ENCODE measurements at places on chromosomes 7 and 10.
A peak's percentile ranks its signal among the peaks of the same experiment; 100 is the strongest.

DNA sequence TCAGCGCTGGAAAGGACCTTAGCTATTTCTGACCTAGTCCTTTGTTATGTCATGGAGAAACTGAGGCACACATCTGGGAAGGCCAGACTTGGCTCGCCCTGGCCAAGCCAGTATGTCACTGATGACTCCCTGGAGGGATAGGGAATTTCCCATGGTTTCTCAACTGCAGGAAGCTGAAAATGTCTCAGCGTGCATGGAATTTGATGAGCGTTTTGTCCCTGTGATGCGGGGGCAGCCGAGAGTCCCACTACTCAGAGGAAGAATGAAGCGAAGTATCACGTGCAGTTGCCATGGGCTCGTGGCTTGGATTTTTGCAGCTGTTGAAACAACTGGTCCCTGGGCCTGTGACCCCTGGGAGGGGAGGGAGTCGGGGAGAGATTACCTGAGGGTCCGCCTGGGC is 44.8 kb downstream of the CLIP2 start:
- no peak for DNase-seq

GRCh38 chr10:31789555-31789954 is 139.1 kb downstream of the ARHGAP12 start:
- no peak for DNase-seq

GRCh38 chr7:141302617-141303016 is 228.8 kb downstream of the TMEM178B start:
- no peak for DNase-seq

DNA sequence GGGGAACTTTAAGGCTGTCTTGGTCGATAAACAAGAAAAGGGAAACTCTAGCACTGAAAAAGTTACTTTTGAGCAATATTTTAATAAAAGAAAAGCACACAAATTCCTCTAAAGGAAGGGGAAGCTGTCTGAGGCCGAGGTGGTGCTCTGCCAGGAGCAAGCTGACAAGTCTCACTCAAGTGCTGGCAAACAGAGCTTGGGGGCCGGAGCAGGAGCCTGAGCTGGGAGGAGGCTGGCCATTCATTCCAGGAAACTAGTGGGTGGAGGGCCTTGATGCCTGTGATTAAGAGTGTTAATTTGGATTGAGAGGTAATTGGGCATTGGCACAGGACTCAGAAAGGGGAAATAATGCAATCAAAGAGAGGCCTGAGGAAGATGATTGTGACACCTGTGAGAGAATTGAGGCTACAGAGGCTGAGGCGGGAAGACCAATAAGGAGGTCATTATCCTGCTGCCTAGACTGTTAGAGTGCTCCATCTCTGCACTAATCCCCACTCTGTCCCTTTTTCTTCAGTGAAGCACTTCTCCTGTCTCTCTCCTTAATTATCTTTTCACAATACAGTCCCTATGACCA is 154.9 kb upstream of the COL1A2 start:
- no peak for DNase-seq

- no peak for DNase-seq
Measured at GRCh38 chr10:127278001-127278400, 81.6 kb upstream of the INSYN2A start.

DNA sequence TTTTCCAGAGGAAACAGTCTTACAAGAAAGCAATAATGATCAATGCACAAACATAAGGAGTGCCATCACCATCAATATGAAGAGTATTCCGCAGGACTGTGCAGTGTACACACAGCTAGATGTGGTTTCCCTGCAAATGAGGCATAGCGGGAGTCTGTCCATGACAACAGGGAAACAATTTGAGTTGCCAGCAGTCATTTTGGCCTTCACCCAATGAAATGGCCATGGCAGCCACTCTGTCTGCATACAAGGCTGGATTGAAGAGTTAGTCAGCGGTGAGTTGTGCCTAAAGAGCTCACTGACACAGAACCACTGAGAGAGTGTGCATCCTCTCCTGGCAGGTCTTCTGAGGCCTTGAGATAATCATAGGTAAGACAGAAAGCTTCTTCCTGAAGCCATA is 303.3 kb downstream of the IPMK start:
- no peak for DNase-seq

- DNase-seq, result no peak
Measured at GRCh38 chr10:4396401-4397283, 429.4 kb upstream of the AKR1E2 start.

DNA sequence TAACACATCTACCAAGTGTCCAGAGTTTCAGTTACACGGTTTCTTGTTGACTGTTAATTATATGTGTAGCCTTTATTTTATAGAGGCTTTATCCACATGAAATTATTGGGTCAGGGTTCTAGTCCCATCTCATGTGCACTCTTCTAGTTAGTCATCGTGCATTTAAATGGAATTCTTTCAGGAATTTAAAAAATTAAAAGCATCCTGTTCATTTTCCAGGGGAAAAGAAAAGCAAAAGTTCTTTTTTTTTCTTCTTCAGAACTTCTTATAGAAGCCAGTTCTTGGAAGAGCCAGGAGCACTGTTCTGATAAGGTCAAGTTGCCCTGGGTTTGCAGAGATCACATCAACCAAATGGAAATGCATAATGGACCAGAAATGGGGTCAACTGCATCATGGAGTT is 324.7 kb downstream of the INHBA start:
- DNase-seq, result no peak

DNA sequence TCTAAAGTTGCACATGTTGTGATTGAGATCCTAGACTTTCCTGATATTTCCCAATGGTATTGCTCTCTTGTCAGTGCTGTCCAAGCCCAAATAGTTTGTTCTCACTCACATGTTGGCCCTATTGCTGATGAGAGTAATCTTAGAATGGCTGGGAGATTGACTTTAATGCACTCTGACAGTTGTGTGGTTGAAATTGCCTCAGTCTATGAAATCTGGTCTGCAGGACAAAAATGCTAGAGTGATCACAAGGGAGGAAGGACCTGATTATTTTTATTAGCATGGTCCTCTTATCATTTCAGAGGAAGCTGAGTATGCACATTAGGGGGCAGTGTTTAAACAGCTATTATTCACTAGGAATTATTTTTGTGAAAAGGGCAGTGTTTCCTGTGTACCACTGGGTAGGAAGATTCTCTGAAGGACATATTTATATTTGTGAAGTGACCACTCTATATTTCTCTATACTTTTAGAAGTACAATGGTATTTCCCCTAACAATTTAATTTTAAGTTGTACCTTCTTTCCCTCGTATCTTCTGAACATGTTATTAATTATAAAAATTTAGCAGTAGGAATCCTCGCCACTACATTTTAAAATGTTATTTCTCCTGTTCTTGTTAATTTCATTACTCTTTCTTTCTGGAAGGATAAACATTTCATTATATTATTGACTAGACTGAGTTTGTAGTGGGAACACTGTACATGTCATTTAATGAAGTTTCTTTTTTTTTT is 64.4 kb downstream of the SUGCT start:
- DNase-seq, result no peak

- DNase-seq, result no peak
Measured at GRCh38 chr7:129122078-129122750, 22.3 kb upstream of the TSPAN33 start.

GRCh38 chr7:128940494-128941322 is 3.0 kb downstream of the IRF5 start:
- DNase-seq, result no peak

GRCh38 chr7:133529861-133530260 is 277.0 kb downstream of the EXOC4 start:
- no peak for DNase-seq

- peak; percentile 25 for DNase-seq
Measured at GRCh38 chr7:64463636-64464375, 99.1 kb downstream of the ZNF680 start.

DNA sequence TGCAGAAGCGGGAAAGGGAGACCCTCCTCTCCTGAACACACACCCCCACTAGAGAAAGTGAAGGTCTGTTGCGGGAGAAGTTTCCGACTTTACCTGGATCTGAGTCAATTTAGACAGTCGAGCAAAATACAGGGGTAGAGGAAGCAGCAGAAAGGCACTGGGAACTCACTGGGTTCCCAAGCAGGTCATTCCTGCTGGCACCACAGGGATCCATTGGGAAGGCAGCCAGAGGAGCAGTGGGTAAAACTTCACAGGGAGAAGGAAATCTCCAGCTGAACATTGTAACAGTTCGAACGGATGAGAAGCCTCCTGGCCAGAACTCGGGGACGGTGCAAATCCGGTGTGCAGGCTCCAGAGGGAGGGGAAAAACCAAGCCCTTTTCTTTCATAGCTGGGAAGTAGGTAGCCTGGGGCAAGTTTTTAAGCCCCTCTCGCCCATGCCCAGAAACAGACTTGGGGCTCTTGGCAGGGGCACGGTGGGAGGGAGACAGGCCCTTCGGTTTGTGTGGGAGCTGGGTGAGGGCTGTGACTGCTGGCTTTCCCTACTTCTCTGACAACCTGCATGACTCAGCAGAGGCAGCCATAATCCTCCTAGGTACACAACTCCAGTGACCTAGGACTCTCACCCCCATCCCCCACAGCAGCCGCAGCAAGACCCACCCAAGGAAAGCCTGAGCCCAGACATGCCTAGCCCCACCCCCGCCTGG is 51.9 kb downstream of the DDC start:
- DNase-seq, result no peak

- no peak for DNase-seq
Measured at GRCh38 chr7:137283153-137283552, 60.4 kb downstream of the PTN start.

DNA sequence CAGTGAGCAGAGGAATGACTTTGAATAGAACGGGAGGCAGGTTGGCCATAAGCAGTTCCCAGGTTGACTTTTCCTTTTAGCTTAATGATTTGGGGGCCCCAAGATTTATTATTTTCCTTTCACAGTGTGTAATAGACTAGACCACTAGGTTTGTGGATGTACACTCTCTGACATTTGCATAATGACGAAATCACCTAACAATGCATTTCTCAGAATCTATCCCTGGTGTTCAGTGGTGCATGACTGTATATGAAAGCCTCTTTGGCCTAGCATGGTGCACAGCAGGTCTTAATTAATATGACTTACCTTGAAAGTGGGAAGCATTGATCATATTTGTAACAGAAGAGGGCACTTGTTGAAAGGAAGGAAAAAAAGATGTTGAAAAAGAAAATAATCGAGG is 761.9 kb downstream of the TYW1 start:
- DNase-seq, result no peak

- DNase-seq, result no peak
Measured at GRCh38 chr7:11786186-11786585, 45.8 kb downstream of the THSD7A start.

DNA sequence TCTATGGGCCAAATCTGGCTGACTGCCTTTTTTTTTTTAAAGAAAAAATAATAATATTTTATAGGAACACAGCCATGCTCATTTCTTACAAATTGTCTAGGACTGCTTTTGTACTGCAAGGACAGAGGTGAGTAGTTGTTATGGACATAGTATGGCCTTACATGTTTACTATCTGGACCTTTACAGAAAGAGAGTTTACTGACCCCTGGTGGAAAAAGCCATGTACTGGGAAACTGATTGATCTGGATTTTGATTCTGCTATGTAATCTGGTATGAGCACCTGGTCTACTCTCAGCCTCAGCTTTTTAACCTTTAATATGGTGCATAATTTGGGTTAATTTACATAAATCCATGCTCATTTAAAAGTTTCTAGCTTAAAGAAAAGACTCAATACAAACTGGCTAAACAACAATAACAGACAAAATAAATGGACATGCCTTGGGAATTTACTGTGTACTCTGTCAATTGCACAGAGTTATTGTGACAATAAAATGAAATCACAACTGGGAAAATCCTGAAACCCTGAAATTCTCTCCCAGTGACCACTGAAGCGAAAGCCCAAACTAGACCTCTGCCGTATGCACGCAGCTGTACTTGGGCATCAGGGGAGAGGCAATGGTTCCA is 260.7 kb downstream of the BMPER start:
- DNase-seq, result no peak

- no peak for DNase-seq
Measured at GRCh38 chr10:107692072-107692471, 527.6 kb upstream of the SORCS1 start.

- no peak for DNase-seq
Measured at GRCh38 chr10:110425684-110426293, 71.9 kb upstream of the DUSP5 start.

- DNase-seq, result no peak
Measured at GRCh38 chr7:24442170-24442777, 131.0 kb upstream of the PALS2 start.

DNA sequence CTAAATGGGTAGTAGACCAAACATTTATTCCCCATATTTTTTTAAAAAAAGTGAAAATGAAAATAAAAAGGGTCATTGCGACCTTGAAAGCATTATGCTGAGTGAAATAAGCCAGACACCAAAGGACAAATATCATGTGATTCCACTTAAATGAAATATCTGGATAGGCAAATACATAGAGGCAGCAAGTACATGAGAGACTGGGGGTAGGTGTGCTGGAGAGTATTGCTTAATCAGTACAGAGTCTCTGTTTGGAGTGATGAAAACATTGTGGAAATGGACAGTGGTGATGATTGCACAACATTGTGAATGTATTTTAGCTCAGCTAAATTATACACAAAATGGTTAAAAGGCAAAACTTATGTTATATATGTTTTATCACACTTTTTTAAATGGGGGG is 169.4 kb downstream of the AKR1D1 start:
- DNase-seq, result no peak

- DNase-seq, result no peak
Measured at GRCh38 chr7:106493041-106493731, 167.8 kb downstream of the CCDC71L start.

GRCh38 chr10:22693371-22693784 is 21.0 kb downstream of the PIP4K2A start:
- DNase-seq, result no peak

- no peak for DNase-seq
Measured at GRCh38 chr7:16951483-16952080, 69.8 kb upstream of the AGR3 start.

- no peak for DNase-seq
Measured at GRCh38 chr10:101297901-101298486, 56.0 kb upstream of the BTRC start.

DNA sequence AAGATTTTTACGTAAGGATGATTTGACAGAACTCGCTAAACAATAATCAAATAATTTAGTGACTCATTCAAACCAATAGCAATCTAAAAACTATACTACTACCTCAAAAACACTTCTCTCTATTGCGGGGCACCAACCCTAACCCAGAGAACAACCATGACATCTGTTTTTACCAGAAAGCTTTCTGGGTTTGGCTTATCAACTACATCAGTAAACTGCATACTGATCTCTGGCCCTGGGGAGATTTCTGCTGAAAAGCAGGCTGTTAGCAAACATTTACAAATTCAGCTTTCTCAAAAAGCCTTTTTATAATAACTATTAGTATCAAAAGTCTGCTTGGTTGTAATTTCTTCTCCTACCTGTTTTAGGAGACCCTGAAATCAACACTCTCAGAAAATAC is 144.5 kb upstream of the ZWINT start:
- DNase-seq, result no peak

DNA sequence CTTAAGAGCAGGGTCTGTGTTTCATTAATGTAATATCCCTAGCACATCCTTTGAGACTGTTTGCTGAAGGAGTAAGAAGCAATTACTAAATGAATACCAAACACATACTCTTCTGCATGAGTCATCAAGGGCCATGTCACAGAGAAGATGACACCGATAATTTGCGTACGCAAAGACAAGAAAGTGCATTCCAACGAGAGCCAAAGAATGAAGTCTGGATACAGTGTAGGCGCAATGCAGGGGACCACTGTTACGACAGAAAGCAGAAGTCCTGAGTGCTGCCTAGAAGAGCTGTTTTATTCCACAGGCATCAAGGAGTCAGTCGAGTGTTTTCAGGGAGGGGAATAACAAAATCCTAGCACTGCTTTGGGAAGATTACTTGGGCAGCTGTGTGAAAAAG is 62.7 kb downstream of the VPS41 start:
- no peak for DNase-seq
